ENCODE measurements at places on chromosomes 7 and 10.

- peak within 1 kb of the TSS; percentile 98 for H3K27ac ChIP-seq
- H3K27me3 ChIP-seq = no peaks in the 10 kb centered on the region
- DNase-seq = peak; percentile 92
- peaks cover 43% of the 10 kb centered on the region for H3K4me1 ChIP-seq
- H3K4me3 ChIP-seq = peak within 1 kb of the TSS; percentile 87
- no peaks in the 10 kb centered on the region for H3K36me3 ChIP-seq
Observed at GRCh38 chr10:104337985-104338735, at the start of gene ITPRIP. TSS of gene ITPRIP (minus strand) at chr10:104338465. CDS start at chr10:104316051, 22,414 bp downstream.

DNA sequence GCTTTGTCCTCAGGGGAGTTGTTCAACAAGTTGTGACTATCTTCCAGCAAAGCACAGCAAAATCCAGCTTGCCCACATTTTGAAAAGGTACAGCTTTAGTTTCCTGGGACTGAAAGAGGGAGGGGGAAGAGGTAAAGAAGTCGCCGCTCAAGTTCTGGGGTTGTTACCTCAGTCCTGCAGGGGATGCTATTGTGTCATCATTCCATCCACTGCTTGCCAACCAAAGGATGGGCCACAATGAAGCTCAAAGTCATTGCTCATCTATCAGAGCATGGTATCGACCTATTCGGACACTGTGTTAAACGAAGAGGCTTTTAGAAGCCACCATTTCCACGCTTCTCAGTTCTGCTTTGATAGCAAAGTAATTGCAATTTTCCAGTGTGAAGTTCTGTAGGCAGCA, 34.3 kb downstream of the NPY start:
- H3K27me3 ChIP-seq = no peaks in the 10 kb centered on the region
- H3K27ac ChIP-seq = no peak overlapping the region
- no peak overlapping the region for H3K4me3 ChIP-seq
- DNase-seq = no peak
- no peaks in the 10 kb centered on the region for H3K4me1 ChIP-seq
- H3K36me3 ChIP-seq = no peaks in the 10 kb centered on the region

DNA sequence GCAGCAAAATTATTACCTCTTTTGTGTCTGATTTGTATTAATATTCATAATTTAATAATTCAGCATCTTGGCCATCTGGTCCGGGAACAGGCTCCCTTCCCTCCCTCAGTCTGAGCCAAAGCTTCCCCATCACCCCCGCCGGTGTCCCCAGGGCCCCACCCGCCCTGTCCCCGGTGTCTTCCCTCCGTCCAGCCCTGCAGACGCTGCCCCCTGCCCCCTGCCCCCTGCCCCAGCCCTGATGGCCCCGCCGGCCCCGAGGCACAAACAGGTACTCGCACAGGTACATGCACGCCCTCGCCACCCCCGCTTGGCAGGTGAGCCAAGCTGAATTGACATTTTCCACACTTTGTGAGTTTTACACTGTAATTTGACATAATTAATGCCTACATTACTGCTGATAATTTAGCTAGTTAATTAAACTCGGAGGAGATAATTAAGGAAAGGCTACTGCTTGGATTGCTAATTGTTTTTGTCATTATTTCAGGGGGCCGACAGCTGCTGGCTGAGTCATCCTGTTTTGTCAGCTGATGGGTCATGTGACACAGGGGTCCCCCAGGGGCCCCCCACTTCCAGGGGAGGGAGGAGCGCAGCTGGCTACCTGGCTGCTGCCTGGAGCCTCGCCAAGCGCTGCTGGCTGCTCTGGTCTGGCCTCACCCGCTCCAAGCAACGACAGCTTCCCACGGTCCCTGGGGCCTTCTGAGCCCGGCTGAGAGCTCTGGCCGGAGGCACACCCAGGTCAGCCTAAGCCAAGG, 36.6 kb downstream of the MICALL2 start:
- no peak overlapping the region for H3K4me3 ChIP-seq
- peak; percentile 57 for DNase-seq
- peaks cover 20% of the 10 kb centered on the region for H3K27me3 ChIP-seq

DNA sequence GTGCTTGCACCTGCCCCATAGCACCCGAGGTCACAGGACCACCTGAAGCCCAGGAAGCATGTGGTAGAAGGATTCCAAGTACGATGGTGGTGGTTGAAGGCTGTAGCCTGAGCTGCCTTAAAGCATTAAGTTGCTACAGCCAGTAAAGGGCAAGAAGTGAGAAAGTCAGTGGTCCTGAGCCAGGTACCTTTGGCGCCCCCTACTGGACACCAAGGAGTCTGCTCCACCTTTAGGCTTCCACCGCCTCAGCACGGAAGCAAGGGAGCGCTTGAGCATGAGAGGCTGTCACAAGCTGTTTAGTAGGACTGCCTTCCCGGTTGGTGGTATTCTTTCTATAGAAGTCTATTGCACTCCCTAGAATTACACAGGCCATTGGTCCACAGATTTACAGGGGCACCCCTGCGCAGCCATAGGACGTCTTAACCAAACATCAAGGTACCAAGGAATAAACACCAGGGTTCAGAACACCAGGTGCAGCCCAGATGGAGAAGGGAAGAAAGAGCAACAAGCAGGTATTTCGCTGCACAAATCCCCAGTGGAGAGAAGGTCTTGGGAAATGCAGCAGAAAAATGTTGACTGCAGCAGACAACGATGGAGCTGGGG, 2.2 kb downstream of the CRTAC1 start:
- no peak overlapping the region for H3K4me3 ChIP-seq
- H3K36me3 ChIP-seq = no peaks in the 10 kb centered on the region
- H3K4me1 ChIP-seq = peaks cover 8% of the 10 kb centered on the region
- peak; percentile 18 for DNase-seq
- H3K27me3 ChIP-seq = peaks cover 77% of the 10 kb centered on the region
- H3K27ac ChIP-seq = no peak overlapping the region

DNA sequence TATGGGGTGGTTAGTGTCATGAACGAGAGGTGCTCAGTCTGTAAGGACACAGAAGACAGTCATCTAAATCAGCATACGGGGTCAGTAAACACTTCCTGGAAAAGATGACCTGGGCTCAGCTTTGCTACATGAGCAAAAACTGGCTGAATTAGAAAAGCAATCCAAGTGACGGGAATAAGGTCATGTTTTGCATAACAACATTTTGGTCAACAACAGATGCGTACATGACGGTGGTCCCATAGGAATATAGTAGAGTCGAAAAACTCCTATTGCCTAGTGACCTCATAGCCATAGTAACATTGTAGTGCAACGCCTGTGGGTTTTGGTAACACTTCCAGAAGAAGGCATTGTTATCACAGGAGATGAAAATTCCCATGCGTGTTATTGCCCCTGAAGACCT, 92.9 kb downstream of the CTNNA3 start:
- no peaks in the 10 kb centered on the region for H3K4me1 ChIP-seq
- H3K27ac ChIP-seq = no peak overlapping the region
- DNase-seq = peak; percentile 16
- no peak overlapping the region for H3K4me3 ChIP-seq
- no peaks in the 10 kb centered on the region for H3K36me3 ChIP-seq
- no peaks in the 10 kb centered on the region for H3K27me3 ChIP-seq

- H3K27me3 ChIP-seq = no peaks in the 10 kb centered on the region
- no peak overlapping the region for H3K4me3 ChIP-seq
- H3K27ac ChIP-seq = no peak overlapping the region
- no peaks in the 10 kb centered on the region for H3K36me3 ChIP-seq
- H3K4me1 ChIP-seq = no peaks in the 10 kb centered on the region
Observed at GRCh38 chr10:67607472-67607871, 88.5 kb downstream of the CTNNA3 start.

DNA sequence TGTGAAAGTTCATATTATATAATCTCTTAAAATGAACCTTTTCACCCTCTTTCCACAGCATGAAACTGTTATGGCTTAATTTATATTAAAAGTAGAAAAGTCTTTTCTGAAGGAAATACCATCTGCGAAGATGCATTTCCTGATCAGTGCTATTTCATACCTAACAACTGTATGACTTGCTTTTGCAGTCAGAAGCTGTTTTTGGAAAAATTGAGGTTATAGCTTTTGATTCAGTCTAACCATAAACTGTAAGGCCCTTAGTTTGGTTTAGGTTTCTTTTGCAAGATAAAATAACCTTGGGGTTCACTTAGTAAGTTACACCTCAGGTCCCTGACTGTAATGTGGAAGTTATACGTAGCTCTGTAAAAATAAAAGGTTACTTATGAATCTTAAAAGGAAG, 22.7 kb upstream of the PARP12 start:
- H3K27ac ChIP-seq = no peak overlapping the region
- H3K4me1 ChIP-seq = no peaks in the 10 kb centered on the region
- DNase-seq = no peak
- no peaks in the 10 kb centered on the region for H3K36me3 ChIP-seq
- no peaks in the 10 kb centered on the region for H3K27me3 ChIP-seq

DNA sequence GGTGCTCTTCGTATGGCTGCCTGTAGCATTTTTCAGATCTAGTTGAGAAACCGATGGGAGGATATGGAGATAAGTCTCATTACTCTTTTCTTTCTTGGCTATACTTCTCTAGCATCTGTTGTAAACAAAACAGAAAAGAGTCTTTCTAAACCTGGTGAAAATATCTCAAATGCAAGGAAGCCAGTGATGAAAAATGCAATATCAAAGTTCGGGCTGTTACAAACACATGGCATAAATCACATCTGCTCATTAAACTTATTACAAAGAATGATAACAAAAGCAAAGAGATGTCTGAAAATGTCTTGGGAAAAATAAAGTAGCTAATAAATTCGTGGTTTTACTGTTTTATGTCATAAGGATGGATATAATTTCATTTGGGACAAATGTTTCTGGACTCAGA, 71.8 kb upstream of the IGFBP3 start:
- H3K4me3 ChIP-seq = no peak overlapping the region
- H3K36me3 ChIP-seq = no peaks in the 10 kb centered on the region
- H3K27me3 ChIP-seq = no peaks in the 10 kb centered on the region
- no peaks in the 10 kb centered on the region for H3K4me1 ChIP-seq
- no peak overlapping the region for H3K27ac ChIP-seq

- no peaks in the 10 kb centered on the region for H3K36me3 ChIP-seq
- peak within 1 kb of the TSS; percentile 62 for H3K4me3 ChIP-seq
- H3K4me1 ChIP-seq = peaks cover 34% of the 10 kb centered on the region
- DNase-seq = peak; percentile 86
- H3K27me3 ChIP-seq = peaks cover 58% of the 10 kb centered on the region
- H3K27ac ChIP-seq = peak within 1 kb of the TSS; percentile 65
Observed at GRCh38 chr10:122461367-122461728, at the start of gene HTRA1. TSS of gene HTRA1 (plus strand) at chr10:122461553. CDS start at chr10:122461653, 100 bp downstream.

GRCh38 chr7:157727964-157728615, 391.3 kb downstream of the DNAJB6 start:
- DNase-seq = no peak
- H3K27ac ChIP-seq = no peak overlapping the region
- no peak overlapping the region for H3K4me3 ChIP-seq
- no peaks in the 10 kb centered on the region for H3K36me3 ChIP-seq
- H3K27me3 ChIP-seq = peaks cover 45% of the 10 kb centered on the region
- no peaks in the 10 kb centered on the region for H3K4me1 ChIP-seq

DNA sequence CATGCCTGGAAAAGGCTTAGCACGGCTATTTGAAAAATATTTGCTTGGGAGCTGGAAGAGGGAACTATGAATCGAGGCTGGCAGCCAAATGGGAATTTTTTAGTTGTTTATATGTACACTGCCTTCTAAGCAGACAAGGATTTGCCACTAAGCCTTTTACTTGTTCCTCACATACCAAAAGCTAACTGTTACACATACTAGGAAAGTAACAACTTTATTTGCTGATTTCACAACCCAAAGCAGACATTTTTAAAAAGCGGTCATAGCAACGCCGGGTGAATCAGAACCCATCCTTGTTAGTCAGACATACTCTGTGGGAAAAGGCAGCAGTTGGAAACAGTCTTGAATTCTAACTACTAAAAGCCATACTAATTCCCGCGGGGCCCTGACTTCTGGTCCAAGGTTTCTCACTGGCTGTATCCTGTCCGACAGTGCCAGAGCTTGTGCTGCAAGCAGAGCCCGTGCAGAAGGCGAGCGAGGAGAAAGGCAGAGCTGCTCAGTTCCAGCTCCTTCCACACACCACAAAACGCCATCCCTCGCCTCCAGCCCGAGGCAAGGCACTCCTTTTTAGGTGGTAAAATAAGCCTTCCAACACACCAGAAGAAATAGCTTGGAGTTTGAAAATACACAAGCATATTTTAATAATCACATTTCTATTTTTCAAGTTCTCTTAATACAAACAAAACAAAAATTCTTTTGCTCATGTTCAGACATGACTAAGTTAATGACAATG, 89.2 kb downstream of the RNF216 start:
- H3K27ac ChIP-seq = peak overlapping the region; percentile 93
- peak; percentile 97 for DNase-seq
- H3K27me3 ChIP-seq = no peaks in the 10 kb centered on the region

DNA sequence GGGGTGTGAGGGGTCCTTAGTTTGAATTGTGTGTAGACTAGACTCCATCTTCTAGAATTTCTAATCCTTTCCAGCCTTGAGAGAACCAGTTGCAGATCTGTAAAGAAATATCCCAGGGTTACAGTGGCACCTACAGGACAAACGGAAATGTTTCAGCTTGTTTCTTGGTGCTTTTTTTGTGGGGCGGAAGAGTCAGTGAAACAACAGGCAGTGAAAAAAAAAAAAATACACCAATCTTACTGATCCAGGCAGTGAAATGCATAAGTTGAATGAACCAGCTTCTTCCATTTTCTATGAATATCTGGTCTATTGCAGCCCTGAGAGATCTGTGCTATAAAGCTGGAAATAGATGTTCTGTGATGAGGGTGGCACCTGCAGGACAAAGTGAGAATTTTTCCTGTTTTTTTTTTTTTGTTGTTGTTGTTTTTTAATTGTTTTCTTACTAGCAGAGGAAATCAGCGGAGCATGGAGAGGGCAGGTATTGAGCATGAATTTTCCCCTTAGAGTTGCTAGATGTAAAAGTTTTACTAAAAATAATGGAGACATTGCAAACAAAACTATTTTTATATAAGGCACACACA, 81.9 kb upstream of the DYNC1I1 start:
- H3K36me3 ChIP-seq = no peaks in the 10 kb centered on the region
- H3K4me3 ChIP-seq = no peak overlapping the region
- DNase-seq = peak; percentile 78
- peaks cover 2% of the 10 kb centered on the region for H3K4me1 ChIP-seq

DNA sequence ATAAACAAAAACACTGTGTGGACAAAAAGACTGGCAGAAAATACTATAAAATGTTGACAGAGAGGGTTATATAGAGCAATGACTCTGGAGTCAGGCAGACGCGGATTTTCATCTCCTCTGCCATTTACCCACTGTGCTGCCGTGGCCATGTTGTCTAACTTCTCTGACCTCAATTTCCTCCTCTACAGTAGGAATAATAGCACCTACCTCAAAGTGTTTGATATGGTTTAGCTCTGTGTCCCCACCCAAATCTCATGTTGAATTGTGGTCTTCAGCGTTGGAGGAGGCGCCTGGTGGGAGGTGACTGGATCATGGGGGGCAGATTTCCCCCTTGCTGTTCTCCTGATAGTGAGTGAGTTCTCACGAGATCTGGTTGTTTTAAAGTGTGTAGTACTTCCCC, 78.2 kb upstream of the CALN1 start:
- H3K36me3 ChIP-seq = no peaks in the 10 kb centered on the region
- H3K27ac ChIP-seq = no peak overlapping the region
- no peaks in the 10 kb centered on the region for H3K27me3 ChIP-seq
- H3K4me3 ChIP-seq = no peak overlapping the region
- no peak for DNase-seq

DNA sequence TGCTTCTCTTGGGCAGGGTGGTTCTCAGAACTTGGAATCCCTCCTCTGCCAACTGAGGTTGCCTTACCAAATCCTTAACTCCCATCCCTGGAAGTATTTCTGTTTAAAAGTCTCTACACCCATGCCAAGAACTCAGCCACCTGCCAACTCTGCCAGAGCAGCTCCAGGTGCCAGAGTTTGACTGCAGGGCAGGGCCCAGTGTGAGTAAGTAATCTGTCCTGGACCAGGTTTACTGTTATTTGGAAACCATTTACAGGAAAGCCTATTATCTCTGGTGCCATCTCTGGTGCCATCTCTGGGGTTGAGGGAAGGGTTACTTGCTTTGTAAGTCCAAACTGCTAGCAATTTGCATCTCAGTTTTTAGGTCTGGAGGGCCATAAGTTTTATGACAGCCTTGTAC, 2.5 kb downstream of the TSPAN15 start:
- H3K4me3 ChIP-seq = no peak overlapping the region
- H3K36me3 ChIP-seq = peaks cover 11% of the 10 kb centered on the region
- H3K27me3 ChIP-seq = peaks cover 7% of the 10 kb centered on the region
- H3K4me1 ChIP-seq = peaks cover 54% of the 10 kb centered on the region
- no peak overlapping the region for H3K27ac ChIP-seq
